ENCODE measurements at places on chromosomes 2 and 18. TPM values are rescaled to one million over a fixed set of nuclear protein-coding genes. Genes with fewer than 3 reads are reported as not detected.

Gene CFAP53
- 0.26 TPM for total RNA-seq

Gene SAG
- total RNA-seq = not detected

Gene IFIH1
- 4.2 TPM for total RNA-seq

Gene SULT1C2
- total RNA-seq = 0.28 TPM

Gene CHRNG
- not detected for total RNA-seq

Gene MAPRE2
- 30.3 TPM for total RNA-seq

Gene EFEMP1
- total RNA-seq = 9.5 TPM

Gene LDLRAD4
- total RNA-seq = 78.2 TPM

Gene QPCT
- 1.2 TPM for total RNA-seq

Gene IL1RL2
- 0.46 TPM for total RNA-seq

Gene SLC9A4
- not detected for total RNA-seq

Gene CD226
- total RNA-seq = 0.82 TPM

Gene TRABD2A
- total RNA-seq = 1.2 TPM

Gene ITGB6
- total RNA-seq = 2.3 TPM

Gene CDK15
- total RNA-seq = 3.6 TPM

Gene IGFBP2
- 1,045 TPM for total RNA-seq

Gene MALL
- 0.60 TPM for total RNA-seq

Gene EFHD1
- 178 TPM for total RNA-seq

Gene APCDD1
- 41.3 TPM for total RNA-seq

Gene MC5R
- total RNA-seq = not detected

Gene SLC5A7
- total RNA-seq = not detected

Gene GALNT14
- 17.8 TPM for total RNA-seq

Gene DNAH7
- 0.20 TPM for total RNA-seq

Gene CNGA3
- total RNA-seq = not detected

Gene PDCD1
- not detected for total RNA-seq

Gene TBR1
- not detected for total RNA-seq

Gene NT5DC4
- total RNA-seq = not detected

Gene POTEI
- total RNA-seq = 0.07 TPM

Gene PDE1A
- 0.69 TPM for total RNA-seq

Gene ARL4C
- 16.4 TPM for total RNA-seq

Gene REG1B
- total RNA-seq = not detected

Gene KYNU
- not detected for total RNA-seq

Gene MYL1
- total RNA-seq = not detected

Gene LIMS1
- 101 TPM for total RNA-seq

Gene CFC1
- not detected for total RNA-seq

Gene TGFBRAP1
- total RNA-seq = 18.3 TPM

Gene WDR75
- total RNA-seq = 46.9 TPM

Gene LOXL3
- total RNA-seq = 112 TPM

Gene NOL4
- total RNA-seq = not detected

Gene SPATA3
- total RNA-seq = not detected

Gene GREB1L
- total RNA-seq = 2.3 TPM

Gene ZNF521
- total RNA-seq = 29.7 TPM

Gene HRH4
- not detected for total RNA-seq

Gene AQP12A
- not detected for total RNA-seq

Gene HOXD8
- total RNA-seq = not detected

Gene VAMP5
- not detected for total RNA-seq

Gene SKA1
- 4.3 TPM for total RNA-seq

Gene ERICH2
- 2.6 TPM for total RNA-seq
